Hematopoietic multipotent progenitor cell (in vitro differentiated cells): ENCODE measurements at places on chromosomes 6 and 20. TPM values are rescaled to one million over a fixed set of nuclear protein-coding genes. Genes with fewer than 3 reads are reported as not detected.

DNA sequence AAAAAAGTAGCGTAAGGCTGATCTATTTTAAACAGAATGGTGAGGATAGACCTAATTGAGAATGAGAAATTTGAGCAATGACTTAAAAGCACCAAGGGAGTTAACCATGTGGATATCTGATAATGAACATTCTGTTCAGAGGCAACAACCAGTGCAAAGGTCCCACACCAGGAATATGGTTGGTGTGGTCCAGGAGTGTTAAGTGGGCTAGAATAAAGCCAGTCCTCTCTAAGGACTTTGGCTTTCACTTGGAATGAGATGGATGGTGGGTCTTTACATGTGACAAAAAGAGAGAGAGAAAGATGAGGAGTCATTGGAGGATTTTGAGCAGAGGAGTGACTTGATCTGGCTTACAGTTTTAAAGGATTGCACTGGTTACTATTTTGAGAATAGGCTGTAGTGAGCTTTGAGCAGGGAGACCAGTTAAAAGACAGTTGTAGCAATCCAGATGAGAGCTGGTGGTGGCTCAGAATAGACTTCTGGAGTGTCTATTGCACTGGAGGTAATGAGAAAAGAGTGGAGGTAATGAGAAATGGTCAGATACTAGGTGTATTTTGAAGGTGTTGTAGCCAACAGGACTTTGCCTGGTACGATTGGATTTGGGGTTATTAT, 89.8 kb downstream of the SCAF8 start:
- DNase-seq: no peak

- no peak for DNase-seq
These were observed 7.3 kb upstream of the SNTA1 start for GRCh38 chr20:33450867-33451266.

The SLC2A10 gene
- 5.1 TPM for total RNA-seq

DNA sequence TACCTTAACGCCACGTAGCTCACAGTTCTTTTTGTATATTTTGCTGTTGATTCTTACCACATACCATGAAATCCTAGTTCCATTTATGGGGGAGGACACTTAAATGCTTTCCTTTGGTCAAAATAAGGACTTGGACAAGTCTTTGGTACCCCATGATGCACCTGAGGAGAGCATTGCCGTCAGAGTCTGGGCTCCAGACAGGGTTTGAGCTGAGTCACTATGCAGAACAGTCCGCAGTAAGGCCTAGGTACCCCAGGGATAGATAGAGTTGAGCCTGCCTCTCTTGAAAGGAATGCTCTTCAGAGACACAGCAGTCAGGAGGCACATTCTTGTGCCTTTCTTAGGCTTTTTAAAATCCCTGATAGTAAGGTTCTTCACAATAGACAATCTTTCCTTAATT, 6.0 kb downstream of the PARD6B start:
- no peak for DNase-seq

The ZSCAN26 gene
- 8.6 TPM for total RNA-seq

The UST gene
- total RNA-seq: 1.6 TPM

DNA sequence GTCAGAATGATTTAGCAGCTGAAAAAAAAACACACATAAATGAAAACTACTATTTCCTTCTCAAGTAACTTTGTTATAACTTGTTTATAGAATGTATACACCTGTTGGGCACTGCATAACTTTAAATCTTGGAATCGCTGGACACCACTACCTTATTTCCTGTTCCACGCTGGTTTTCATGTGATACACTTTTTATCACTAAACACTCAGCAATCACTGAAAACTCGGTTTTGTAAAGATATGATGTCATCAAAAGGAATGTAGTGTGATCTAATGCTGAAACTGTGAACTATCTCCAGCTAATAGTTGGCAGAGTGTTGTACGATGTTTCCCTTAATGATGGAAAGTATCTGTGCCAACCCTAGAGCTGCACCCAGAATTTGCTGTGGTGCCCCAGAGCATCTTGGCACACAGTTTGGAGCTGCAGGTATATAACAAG, 127.9 kb downstream of the BACH2 start:
- no peak for DNase-seq

DNA sequence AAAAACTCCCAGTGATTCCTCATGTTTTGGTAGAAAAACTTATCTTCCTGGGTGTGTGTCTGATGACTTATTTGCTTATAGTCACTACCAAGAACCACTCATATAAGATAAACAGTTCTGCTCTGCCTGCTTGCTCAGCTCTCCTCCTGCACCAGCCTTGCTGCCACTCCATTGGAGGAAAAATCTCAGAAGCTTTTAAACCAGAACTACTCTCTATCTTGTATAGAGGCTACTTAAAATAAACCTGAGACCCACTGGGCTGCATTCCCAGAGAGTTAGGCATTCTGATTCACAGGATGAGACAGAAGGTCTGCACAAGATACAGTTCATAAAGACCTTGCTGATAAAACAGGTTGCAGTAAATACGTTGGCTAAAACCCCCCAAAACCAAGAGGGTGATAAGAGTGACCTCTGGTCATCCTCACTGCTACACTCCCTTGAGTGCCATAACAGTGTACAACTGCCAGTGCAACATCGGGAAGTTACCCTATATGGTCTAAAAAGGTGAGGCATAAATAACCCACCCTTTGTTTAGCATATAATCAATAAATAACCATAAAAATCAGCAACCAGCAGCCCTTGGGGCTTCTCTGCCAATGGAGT, 728.3 kb downstream of the EPHA7 start:
- DNase-seq: no peak

The FGD2 gene
- total RNA-seq: 3.0 TPM

DNA sequence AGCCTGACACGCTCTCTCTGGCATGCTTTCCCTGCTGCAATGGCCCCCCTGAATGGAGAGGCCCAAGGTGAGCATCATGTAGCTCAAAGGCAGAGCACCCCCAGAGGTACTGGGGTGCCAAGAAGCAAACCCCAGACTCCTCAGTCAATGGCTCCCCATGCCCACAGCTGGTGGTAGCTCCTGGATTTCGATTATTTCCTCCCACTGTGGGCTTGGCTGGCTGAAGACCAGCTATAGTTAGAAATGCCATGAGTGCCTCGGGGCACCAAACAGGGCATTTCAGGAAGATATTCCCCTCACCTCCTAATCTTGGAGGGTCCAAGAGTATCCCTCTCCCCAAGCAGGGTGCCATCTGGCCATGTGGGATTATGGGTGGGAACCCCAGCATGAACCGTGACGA, 16.8 kb downstream of the MAP1LC3A start:
- no peak for DNase-seq

The DNMT3B gene
- total RNA-seq: 24.8 TPM

GRCh38 chr20:46739431-46740213, 30.2 kb downstream of the SLC2A10 start:
- no peak for DNase-seq

GRCh38 chr20:10466325-10466724, 31.2 kb downstream of the SLX4IP start:
- DNase-seq: no peak

The MCCD1 gene
- total RNA-seq: not detected

The CALHM6 gene
- 77.8 TPM for total RNA-seq

DNA sequence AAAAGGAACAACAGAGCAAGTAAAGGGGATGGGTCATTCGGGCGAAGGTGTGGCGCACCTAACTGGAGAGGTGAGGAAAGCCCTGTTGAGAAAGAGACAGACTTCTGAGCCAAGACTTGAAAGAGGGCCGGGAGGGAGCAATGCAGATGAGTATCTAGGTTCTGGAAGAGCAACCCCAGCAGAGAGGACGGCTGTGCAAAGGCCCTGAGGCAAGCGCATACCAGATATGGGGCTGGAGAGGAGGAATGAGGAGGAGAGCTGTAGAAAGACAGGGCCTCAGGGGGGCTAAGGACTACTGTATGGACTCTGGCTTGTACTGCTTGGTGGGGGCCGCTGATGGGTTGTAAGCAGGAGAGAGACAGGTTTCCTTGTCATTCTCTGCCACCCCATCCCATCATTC, 21.9 kb downstream of the TRERF1 start:
- DNase-seq: no peak

The BPIFA1 gene
- total RNA-seq: not detected

DNA sequence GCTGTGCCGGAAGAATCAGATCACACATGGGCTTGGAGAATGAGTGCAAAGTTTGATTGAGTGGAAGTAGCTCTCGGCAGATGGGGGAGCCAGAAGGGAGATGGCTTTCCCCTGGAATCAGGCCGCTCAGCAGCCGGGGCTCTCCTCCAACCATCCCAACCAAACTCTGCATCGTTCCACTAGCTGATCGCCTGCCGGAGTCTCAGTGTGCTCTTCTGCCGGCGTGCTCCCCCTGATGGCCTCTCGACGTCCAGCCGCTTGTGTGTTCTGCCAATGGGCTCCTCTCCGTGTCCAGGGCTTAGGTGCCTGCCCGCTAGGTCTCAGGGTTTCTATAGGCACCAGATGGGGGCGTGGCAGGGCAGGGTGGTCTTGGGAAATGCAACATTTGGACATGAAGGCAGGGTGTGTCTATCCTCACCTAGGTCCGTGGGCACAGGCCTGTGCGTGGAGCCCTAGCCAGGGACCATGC, 4.9 kb upstream of the BIRC7 start:
- no peak for DNase-seq

The LY6G6C gene
- total RNA-seq: 0.54 TPM
